Gastrocnemius medialis (tissue), 4 donors: ENCODE measurements at places on chromosomes 7 and 10. TPM values are rescaled to one million over a fixed set of nuclear protein-coding genes. Genes with fewer than 3 reads are reported as not detected.

DNA sequence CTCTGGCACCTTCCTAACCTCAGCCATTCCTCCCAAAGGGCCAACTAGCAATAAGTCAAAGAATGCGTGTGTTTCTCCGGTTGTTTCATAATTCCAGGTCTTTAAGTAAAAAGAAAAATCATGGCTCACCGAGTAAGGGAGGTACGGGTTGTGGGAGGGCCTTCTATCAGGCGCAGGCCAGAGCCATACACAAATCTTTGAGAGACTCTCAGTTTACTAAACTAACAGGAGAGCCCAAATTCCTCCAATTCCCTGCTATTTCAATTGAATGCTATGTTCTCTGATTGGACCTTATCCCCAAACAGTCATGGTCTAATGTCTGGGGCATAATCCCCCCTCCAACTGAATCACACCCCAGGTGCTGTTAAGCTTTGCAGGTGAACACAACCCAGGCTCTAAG is 26.2 kb upstream of the SLF2 start:
- H3K27ac ChIP-seq: peak overlapping the region; percentile 34
- peaks cover 11% of the 10 kb centered on the region for H3K27me3 ChIP-seq
- H3K4me1 ChIP-seq: peaks cover 5% of the 10 kb centered on the region
- H3K4me3 ChIP-seq: no peak overlapping the region

- H3K4me3 ChIP-seq: no peak overlapping the region
- DNase-seq: no peak
- H3K4me1 ChIP-seq: peaks cover 20% of the 10 kb centered on the region
- no peak overlapping the region for H3K27ac ChIP-seq
- H3K27me3 ChIP-seq: no peaks in the 10 kb centered on the region
These were observed 1.3 kb upstream of the ECHDC3 start for GRCh38 chr10:11740907-11741306.

GRCh38 chr7:101667920-101668319 is 38.8 kb upstream of the MYL10 start:
- no peak overlapping the region for H3K27ac ChIP-seq
- no peak for DNase-seq
- no peaks in the 10 kb centered on the region for H3K27me3 ChIP-seq

- H3K36me3 ChIP-seq: no peaks in the 10 kb centered on the region
- no peak overlapping the region for H3K4me3 ChIP-seq
- no peak for DNase-seq
- H3K27me3 ChIP-seq: no peaks in the 10 kb centered on the region
- H3K4me1 ChIP-seq: no peaks in the 10 kb centered on the region
- H3K27ac ChIP-seq: no peak overlapping the region
These were observed 146.7 kb upstream of the SP4 start for GRCh38 chr7:21281193-21281592.

DNA sequence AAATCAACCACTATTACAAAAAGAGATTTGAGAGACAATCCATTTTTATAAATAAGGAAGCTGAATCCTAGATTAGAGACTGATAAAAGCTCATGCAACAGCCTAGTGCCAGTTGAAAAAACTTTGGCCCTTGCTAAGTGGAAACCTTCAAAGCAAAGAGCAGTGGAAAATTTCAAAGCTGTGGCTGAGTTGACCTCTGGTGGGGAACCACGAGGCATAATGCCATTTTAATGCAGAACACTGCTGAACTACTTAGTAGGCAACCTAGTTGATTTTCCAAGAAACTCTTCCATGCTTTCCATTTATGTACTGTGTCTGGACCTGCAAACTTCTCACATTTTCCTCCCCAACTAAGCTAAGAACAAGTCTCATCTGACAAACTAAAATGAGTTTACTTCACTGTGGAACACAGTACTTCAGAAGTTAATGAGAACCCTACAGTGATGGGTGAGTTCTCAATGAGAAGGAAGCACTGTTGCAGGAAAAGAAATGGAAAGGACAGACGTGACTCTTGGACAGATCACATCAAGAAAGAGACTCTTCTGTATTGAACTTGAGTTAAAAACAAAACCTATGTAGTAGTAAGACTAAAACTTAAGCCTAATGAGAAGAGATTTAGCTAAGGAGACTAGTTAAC is 19.5 kb downstream of the FZD9 start:
- H3K4me1 ChIP-seq: peaks cover 9% of the 10 kb centered on the region
- H3K27me3 ChIP-seq: no peaks in the 10 kb centered on the region
- no peak overlapping the region for H3K27ac ChIP-seq
- DNase-seq: no peak
- H3K36me3 ChIP-seq: peaks cover 89% of the 10 kb centered on the region
- H3K4me3 ChIP-seq: no peak overlapping the region

- H3K4me3 ChIP-seq: no peak overlapping the region
- no peak for DNase-seq
- H3K27me3 ChIP-seq: no peaks in the 10 kb centered on the region
- H3K36me3 ChIP-seq: no peaks in the 10 kb centered on the region
These were observed 52.5 kb downstream of the NRCAM start for GRCh38 chr7:108403597-108404217.

DNA sequence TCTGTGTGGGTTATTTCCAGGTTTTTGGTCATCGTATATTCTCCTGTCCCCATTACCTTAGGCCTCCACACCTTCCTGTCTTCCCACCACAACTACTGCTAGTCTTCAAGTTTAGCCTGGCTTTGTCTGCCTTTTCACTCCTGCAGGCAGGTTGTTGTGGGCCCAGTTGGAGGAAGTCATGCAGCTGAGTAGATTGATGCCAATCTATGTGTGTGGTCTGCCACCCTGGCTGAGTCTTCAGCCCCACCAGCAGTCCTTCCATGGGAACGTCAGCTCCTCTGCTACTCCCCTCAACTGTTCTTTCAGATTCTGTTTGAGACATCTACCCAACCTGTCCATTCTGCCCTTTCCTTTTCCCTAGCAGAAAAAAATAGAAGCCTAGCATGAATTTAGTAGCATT is 6.3 kb downstream of the RINT1 start:
- peaks cover 76% of the 10 kb centered on the region for H3K36me3 ChIP-seq
- peaks cover 7% of the 10 kb centered on the region for H3K4me1 ChIP-seq
- DNase-seq: no peak
- H3K4me3 ChIP-seq: no peak overlapping the region
- no peak overlapping the region for H3K27ac ChIP-seq

- peak; percentile 95 for DNase-seq
- H3K27me3 ChIP-seq: no peaks in the 10 kb centered on the region
- H3K4me3 ChIP-seq: peak overlapping the region; percentile 69
- H3K36me3 ChIP-seq: no peaks in the 10 kb centered on the region
- peak overlapping the region; percentile 91 for H3K27ac ChIP-seq
These were observed 167.9 kb downstream of the NEURL1 start for GRCh38 chr10:103661198-103661950.

DNA sequence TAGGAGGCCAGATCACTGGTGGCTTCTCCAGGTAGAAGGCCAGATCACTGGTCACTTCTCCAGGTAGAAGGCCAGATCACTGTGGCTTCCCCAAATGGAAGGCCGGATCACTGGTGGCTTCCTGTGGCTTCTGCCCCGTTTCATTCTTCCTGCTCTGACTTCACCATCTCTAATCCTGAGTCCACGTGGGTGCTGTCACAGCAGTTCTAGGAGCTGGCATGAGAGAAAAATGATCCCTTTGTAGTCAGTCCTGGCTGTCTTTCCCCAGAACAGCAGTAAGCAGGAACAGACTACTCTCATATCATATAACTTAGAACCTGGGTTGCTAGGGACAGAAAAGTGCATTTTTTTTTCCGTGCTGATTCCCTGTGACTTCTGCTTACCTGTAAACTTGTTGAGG is 90.9 kb downstream of the ACTR3B start:
- no peaks in the 10 kb centered on the region for H3K4me1 ChIP-seq
- H3K27ac ChIP-seq: no peak overlapping the region
- H3K36me3 ChIP-seq: peaks cover 31% of the 10 kb centered on the region
- no peak for DNase-seq

DNA sequence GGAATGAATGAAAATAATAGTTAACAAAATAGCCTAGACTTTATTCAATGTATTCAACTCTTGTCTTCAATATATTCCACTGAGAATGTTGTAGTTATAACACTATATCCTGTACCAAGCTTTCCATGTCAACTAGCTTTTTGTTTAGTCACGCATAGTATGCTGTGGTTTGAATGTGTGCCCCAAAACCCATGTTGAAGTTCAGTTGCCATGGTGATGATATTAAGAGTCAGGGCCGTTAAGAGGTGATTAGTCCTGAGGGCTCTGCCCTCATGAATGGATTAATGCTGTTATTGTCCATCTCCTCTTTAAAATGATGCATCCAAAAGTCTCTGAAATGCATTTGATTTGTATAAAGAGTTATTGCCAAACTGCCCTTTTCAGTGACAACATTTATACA is 887.6 kb downstream of the NRG3 start:
- H3K27ac ChIP-seq: no peak overlapping the region
- H3K4me3 ChIP-seq: no peak overlapping the region
- no peaks in the 10 kb centered on the region for H3K4me1 ChIP-seq
- no peaks in the 10 kb centered on the region for H3K36me3 ChIP-seq
- DNase-seq: no peak

DNA sequence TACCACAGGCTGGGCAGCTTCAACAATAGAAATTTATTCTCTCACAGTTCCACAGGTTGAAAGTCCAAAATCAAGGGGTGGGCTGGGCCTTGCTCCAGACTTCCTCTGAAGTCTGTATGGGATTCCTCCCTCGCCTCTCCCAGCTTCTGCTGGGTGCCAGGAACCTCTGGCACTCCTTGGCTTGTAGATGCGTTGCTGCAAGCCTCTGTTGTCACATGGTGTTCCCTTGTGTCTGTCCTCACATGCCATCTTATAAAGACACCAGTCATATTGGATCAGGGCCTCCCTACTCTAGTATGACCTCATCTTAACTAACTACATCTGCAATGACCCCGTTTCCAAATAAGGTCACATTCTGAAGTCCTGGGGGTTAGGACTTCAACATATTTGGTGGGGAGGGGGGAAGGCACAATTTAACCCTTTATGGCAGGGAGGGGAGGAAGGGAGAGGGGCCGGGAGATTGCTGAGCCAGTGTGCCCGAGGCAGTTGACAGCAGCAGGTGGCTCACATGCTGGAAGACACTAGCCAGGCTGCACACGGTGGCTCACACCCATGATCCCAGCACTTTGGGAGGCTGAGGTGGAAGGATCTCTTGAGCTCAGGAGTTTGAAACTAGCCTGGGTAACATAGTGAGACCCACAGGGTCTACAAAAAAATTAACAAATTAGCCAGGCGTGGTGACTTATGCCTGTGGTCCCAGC is 18.8 kb downstream of the ZNF282 start:
- H3K4me1 ChIP-seq: no peaks in the 10 kb centered on the region
- H3K36me3 ChIP-seq: peaks cover 96% of the 10 kb centered on the region
- peak; percentile 10 for DNase-seq

- H3K27ac ChIP-seq: no peak overlapping the region
- no peaks in the 10 kb centered on the region for H3K36me3 ChIP-seq
- no peak overlapping the region for H3K4me3 ChIP-seq
- H3K27me3 ChIP-seq: no peaks in the 10 kb centered on the region
These were observed 26.5 kb upstream of the VSIR start for GRCh38 chr10:71799608-71800453.

- H3K27ac ChIP-seq: no peak overlapping the region
- no peaks in the 10 kb centered on the region for H3K27me3 ChIP-seq
- DNase-seq: no peak
- H3K4me3 ChIP-seq: no peak overlapping the region
These were observed 14.6 kb upstream of the GPR26 start for GRCh38 chr10:123651421-123652047.

Gene PNLIPRP3
- not detected for total RNA-seq

Gene THSD7A
- 0.78 TPM for total RNA-seq

Gene GHRHR
- not detected for total RNA-seq

Gene SEMA3D
- 0.75 TPM for total RNA-seq

Gene SKAP2
- 23.5 TPM for total RNA-seq

Gene FRMD4A
- 4.4 TPM for total RNA-seq

Gene FAM25C
- total RNA-seq: not detected

Gene CXCL12
- total RNA-seq: 8.6 TPM

Gene CPA5
- not detected for total RNA-seq
